ENCODE measurements at places on chromosomes 4 and X.
A peak's percentile ranks its signal among the peaks of the same experiment; 100 is the strongest.

- DNase-seq, result no peak
Observed at GRCh38 chr4:24690436-24690835, 104.9 kb upstream of the SOD3 start.

GRCh38 chr4:140877781-140878180 is 121.6 kb upstream of the TBC1D9 start:
- no peak for DNase-seq

GRCh38 chr4:146269228-146269653 is 54.9 kb downstream of the REELD1 start:
- DNase-seq, result no peak

- no peak for DNase-seq
Observed at GRCh38 chr4:139524062-139524631, 31.9 kb downstream of the SETD7 start.

DNA sequence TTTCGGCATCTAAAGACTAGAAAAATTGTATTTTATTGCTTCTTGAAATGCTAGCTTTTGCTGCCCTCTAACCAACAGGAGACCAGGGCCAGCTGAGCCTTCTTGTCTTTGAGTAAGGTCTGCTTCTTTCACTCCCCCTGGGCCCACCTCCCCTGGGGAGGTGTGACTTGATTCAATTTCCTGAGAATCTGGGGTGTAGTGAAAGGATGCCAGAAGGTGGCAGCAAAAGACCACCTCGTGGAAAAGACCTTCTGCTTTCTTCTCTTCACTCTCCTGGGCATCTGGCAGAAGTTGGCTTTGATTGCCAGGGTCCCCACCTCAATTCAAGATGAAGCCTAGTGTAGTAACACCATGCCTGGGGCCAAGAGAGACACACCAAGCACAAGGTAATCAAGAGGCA is 96.5 kb upstream of the MAOA start:
- DNase-seq, result peak; percentile 33

All from CD4-positive, alpha-beta T cell (primary cell).